ENCODE measurements at places on chromosomes 5 and 9.
A peak's percentile ranks its signal among the peaks of the same experiment; 100 is the strongest.

- peak; percentile 93 for DNase-seq
These were observed 84.2 kb downstream of the ESM1 start for GRCh38 chr5:54900984-54901725.

GRCh38 chr9:109551651-109552050, 53.5 kb upstream of the PTPN3 start:
- no peak for DNase-seq

GRCh38 chr5:32109236-32109635, 64.9 kb downstream of the GOLPH3 start:
- DNase-seq, result no peak

- DNase-seq, result no peak
These were observed 41.6 kb downstream of the PTAR1 start for GRCh38 chr9:69718218-69718617.

- no peak for DNase-seq
These were observed 722 bp downstream of the TBC1D9B start for GRCh38 chr5:179906795-179907555.

DNA sequence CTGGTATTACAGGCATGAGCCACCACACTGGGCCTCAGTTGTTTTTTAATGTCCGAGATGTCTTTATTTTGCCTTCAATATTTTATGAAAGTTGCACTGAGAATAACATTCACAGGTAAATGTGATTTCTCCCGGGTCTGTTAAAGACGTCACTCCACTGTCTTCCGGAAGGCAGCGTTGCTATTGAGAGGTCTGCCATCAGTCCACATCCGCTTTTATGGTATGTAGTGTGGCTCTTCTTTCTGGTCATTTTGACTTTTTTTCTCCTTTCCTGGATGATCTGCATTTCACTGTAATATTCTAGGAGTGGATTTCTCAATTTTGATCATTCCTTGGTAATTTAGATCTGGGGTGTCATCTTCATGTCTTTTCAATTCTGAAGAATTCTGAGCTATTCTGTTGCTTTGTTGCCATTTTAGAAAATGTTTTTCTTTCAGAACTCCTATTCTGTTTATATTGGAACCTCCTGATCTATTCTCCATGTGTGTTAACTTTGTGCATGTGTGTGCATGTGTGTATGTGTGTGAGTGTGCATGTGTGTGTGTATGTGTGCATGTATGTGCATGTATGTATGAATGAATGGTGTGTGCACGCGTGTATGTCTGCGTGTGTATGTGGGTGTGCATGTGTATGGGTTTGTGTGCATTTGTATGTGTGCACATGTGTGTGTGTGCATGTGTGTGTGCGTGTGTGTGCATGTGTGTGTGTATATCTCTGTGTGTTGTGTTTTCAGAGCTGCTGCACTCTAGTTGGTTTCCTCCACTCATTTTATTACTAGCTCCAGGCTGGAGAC, 1.9 kb upstream of the LCN1 start:
- no peak for DNase-seq

- no peak for DNase-seq
These were observed 978 bp downstream of the CFAP157 start for GRCh38 chr9:127707766-127708165.

- DNase-seq, result no peak
These were observed 121.4 kb downstream of the ENC1 start for GRCh38 chr5:74519161-74519571.

- peak; percentile 8 for DNase-seq
These were observed 44.9 kb downstream of the SLC25A51 start for GRCh38 chr9:37859043-37859442.

- no peak for DNase-seq
These were observed 270.2 kb upstream of the PDE4D start for GRCh38 chr5:60163762-60164161.

DNA sequence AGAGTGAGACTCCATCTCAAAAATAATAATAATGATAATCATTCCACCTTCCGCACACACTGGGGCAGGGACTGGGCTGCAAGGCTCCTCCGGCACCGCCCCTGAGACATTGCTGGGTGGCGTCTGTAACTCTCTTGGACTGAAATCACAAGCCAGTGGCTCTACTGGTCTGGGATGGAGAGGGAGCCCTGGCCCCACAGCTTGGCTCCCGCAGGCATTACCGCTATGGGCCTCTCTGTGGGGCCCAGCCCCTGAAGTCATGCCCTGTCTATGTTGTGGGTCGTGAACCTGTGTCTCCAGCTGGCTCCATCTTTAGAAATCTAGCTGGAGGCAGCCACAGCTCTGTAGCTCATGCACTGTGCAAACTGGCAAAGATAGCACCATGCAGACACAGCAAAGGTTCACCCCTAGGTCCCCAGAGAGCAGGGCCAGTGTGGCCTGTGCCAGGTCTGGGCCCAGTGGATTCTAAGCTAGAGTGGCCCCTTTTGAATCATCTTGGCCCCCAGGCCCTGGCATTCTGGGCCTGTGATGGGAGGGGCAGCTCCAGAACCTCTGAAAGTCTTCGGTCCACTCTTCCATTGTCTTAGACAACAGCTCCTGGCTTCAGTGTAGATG, 36.1 kb upstream of the COL5A1 start:
- DNase-seq, result no peak

DNA sequence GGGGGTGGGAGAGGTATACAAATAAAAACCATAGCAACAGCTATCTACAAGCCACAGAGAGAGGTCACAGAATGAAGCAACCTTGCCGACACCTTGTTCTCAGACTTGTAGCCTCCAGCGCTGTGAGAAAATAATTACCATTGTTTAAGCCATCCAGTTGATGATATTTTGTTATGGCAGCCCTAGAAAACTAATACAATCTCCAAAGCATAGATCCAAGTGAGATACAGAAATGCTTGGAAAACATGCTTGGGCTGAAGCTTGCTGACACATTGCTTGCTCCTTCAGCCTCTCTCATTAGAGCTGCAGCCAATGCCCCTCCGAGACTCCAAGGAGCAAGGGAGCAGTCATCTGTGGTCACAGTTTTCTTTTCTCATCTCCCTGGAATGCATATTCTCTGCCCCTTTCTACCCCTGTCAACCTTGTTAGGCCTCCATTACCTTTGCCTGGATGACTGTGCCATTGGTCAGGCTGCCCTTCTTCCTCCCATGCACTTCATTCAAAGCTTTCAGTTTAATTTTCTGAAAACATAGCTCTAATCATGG, 401.4 kb upstream of the KLF4 start:
- no peak for DNase-seq

- no peak for DNase-seq
These were observed 260.2 kb downstream of the ARHGAP26 start for GRCh38 chr5:143030349-143030748.

GRCh38 chr9:17453751-17454150, 125.1 kb upstream of the SH3GL2 start:
- DNase-seq, result no peak

DNA sequence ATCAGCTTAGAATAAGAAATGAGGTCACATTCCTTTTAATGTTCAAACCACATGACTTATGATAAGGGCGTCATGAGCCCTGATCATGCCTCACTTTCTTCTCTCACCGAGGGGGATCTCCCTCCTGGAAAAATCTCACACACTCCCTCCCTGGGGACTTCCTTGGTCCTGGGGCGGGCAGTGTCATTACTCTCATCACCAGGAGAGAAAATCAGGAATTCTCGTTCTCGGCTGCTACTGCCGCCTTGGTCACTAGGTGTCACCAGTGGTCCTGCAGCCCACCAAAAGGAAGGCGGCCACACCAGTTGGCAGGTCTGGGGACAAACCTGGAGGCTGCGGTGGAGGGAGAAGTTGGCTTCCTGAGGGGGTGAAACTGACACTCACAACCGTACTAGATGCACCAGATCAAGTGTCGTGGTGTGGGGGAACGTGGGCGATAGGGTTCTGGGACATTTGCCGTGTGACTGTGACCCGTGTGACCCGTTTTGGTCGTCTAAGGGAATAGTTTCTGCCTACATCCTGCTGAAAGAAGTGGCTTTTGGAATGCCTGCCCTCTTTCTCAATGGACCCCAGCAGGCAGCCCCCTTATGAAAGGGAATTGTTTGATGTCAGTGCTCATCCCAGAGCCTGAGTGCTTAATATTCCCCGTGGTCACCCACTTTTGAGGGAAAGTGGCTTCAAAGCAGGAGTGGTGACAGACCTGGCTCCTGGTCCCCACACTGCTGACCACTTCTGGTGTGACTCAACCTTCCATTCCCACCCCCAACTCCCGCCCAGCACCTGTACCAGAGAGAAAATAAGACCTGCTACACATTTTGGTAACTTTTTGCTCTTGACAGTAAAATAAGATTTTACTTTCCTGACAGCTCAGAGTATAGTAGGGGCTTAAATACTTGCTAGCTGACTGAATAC, 63.2 kb downstream of the ACER2 start:
- peak; percentile 48 for DNase-seq

- peak; percentile 44 for DNase-seq
These were observed 12.8 kb upstream of the PRSS3 start for GRCh38 chr9:33782395-33783152.

- DNase-seq, result no peak
These were observed 49.8 kb downstream of the MAP1B start for GRCh38 chr5:72156946-72157624.

GRCh38 chr9:31377358-31377757, 1007.1 kb upstream of the ACO1 start:
- DNase-seq, result no peak

DNA sequence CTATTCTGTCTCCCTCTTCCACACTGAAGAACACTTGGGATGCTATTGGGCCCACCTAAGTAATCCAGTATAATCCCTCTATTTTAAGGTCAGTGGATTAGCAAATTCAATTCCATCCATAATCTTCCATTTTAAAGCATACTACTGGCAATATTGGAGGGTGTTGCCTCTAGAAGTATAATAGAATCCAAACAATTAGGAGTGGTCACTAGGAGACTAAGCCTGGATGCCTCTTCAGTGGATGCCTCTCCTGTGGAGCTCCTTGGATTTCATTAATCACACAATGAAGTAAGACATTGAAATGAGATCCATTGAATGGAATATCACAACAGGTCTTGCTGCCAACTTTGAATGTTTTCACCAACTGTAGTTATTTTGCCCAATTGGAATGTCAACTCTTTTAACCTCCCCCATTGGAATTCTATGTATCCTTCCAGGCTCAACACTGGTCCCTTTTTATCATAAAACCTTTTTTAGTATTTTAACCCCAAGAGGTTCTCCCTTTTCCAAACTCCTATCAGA, 311.6 kb downstream of the PLK2 start:
- DNase-seq, result no peak

DNA sequence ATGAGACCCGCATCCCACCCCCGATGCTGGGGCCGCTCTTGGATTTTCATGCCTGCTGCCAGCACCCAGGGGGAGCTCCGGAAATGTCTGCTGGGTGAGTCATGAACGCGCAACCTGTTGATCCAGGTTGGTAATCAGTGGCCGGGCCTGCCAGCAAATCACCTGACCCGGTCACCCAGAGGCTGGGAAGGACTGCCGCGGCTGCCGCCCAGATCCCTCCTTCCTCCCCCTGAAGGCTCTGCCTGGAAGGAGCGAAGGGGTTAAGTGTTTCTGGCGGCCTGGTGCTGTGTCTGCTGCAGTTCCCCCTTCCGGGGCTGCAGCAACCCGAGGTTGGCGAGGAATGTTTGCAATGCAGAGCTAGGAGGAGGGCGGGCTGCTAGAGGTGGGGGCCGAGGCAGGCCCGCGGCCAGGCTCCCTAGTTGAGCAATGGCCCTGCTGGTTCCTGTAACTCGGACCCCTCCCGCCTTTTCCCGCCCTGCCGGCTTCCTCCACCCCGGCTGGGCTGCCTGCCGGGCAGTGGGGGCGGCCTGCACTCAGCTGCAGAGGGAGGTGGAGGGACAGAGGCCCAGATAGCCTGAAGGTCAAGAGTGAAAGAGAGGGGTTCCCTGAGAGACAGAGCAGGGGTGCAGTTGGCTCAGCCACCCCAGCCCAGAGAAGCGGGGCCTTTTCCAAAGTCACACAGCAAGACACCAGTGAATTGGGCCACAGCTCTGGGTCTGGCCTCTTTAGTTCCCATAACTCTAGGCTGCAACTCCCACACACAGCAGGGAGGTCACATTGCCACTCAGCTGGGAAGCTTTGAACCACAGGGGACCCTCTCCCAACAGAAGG, 156.3 kb upstream of the IER5L start:
- DNase-seq, result peak; percentile 71

- no peak for DNase-seq
These were observed 561.8 kb downstream of the CETN3 start for GRCh38 chr5:89847743-89848142.

GRCh38 chr5:134917070-134917815, 12.3 kb downstream of the PCBD2 start:
- no peak for DNase-seq

- peak; percentile 49 for DNase-seq
These were observed 175.8 kb upstream of the CHD1 start for GRCh38 chr5:99104538-99105132.

DNA sequence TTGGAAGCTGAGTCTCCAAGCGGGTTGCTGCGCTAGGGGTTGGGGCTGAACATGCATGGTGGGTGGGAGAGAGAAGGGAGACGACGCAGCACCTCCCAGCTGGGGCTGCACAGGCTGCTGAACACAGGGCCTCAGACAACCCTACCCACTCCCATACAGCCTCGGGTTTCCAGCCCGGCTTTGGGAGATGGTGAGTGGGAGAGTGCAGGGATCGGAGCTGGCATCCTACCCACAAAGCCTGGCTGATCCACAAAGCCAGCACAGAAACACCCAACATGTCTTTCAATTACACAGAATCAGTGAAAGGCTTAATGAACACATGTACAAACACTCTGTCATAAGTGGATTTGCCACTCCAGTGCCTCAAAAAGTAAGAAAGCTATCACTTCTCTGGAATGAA, 64.8 kb downstream of the NSG2 start:
- DNase-seq, result no peak

DNA sequence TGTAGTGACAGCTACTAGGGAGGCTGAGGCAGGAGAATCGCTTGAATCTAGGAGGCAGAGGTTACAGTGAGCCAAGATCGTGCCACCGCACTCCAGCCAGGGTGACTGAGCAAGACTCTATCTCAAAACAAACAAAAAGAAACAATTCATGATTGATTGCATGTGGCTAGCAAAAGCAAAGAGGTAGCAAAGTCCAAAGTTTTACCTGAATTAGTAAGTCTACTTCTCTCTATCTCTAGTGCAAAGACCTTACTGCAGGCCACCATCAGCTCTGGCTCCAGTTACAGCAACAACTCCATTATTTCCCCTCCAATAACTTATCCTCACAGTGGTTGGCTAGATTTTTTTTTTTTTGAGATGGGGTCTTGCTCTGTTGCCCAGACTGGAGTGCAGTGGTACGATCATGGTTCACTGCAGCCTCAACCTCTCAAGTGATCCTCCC, 6.2 kb upstream of the SAR1B start:
- DNase-seq, result no peak

- DNase-seq, result no peak
These were observed 11.6 kb downstream of the C9orf57 start for GRCh38 chr9:72048850-72049249.

GRCh38 chr9:130327781-130328348, 62.3 kb downstream of the HMCN2 start:
- DNase-seq, result no peak

DNA sequence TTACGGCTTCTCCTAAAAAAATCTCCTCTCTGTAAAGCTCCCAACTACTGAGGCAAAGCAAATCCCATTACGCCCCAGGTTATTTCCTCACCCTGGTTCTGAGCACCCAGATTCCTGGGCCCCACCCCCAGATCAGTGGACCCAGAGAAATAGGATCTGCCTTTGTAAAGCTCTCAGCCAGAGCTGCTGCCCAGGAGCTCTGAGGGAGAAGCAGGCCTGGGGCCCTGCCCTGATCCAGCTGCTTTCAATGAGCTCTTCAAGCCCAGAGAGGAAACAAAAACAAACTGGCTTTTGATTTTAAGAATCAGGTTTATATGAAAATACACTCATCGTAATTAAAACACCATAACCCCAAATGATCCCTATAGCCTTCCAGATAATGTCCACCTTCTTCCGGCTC, 124.5 kb downstream of the C5orf15 start:
- DNase-seq, result no peak

- DNase-seq, result peak; percentile 79
These were observed 23.9 kb downstream of the PIK3R1 start for GRCh38 chr5:68239487-68239886.
